ENCODE measurements at places on chromosomes 5 and 9.

- DNase-seq = no peak
Observed at GRCh38 chr9:100670719-100671118, 92.8 kb downstream of the CAVIN4 start.

DNA sequence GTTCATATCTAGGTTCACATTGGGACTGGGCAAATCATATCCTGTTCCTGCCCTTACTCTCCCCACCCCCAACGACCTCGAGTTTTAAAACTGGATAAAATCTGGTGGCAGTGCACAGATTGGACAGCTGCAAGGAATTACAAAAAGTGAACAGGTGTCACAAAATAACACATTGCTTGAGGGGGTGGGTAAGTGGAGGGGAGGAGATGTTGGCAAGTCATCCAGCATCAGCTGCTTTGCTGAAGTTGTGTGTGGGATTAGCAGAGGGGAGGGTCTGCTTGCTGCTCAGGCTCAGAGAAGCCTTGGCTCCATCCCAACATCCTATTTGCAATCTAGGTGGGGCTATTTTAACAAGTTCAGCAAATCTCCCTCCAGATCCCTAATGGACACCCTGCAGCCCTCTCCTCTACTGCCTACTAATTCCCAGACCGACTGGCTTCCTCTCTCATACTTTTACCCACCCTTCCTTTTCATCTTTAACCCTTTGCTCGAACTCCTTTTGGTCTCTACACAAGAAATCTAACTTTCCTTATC lies 39.8 kb upstream of the SLC24A2 start:
- DNase-seq = no peak

- DNase-seq = no peak
Observed at GRCh38 chr9:89747596-89747995, 142.8 kb downstream of the GADD45G start.

GRCh38 chr5:179820127-179820482 lies 600 bp upstream of the SQSTM1 start:
- no peak for DNase-seq

GRCh38 chr5:124355928-124356327 lies 390.5 kb downstream of the ZNF608 start:
- no peak for DNase-seq

GRCh38 chr9:20139763-20140290 lies 351.0 kb upstream of the SLC24A2 start:
- no peak for DNase-seq

DNA sequence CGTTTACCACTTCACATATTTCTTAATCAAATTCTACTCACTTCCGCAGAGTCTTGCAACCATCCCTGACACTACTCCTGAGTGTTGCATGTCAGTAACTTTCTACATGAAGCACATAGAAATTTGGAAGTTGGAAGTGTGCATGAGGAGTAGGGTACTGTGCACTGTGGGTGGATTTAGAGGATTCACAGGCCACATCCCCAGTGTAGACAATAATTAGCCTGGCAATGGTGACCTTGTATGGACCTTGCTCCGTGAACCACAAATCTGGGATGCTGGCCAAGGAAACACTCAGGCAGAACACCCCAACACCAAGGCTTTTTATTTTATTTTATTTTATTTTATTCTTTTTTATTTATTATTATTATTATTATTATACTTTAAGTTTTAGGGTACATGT lies 25.5 kb downstream of the CTSL start:
- DNase-seq = no peak

- no peak for DNase-seq
Observed at GRCh38 chr5:123264394-123264793, 158.8 kb downstream of the CEP120 start.

DNA sequence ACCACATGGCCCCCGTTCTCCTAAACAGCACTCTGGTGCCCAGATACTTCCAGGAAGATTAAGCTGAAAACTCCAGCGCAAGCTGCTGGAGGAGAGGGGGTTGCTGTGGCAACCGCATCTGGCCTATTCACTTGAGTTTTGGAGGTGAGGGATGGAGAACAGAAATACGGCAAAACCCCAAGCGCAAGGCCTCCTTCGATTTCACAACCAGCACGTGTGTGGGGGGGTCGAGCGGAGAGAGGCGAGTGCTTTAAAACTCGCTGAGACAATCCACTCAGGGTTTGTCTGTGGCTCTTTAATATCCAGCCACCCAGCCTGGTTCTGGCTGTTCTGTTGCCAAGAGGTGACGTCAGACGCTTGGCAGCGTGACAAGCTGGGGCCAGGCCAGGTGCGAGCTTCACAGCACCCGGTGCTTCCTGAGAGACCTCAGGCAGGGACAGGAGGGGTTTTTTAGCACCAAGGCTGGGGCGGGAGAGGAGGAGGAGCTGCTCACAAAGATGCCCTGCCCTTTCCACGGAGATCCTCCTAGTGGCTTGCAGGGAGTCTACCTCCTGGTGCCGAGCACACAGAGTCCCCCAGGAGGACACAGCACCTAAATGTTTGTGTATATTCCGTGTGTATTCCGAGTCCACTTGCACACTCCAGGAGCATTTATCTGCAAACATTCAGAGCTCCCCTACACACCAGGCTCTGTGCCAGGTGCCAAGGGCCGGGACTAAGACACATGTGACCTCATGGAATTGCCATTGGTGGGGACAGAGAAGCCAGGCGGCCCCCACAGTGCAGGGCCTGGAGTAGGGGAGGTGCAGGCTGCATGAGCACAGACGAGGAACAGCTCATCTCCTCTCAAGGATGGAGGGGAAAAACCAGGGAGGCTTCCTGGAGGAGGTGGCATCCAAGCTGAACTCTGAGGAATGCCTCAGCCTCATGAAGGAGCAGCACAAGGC lies 194.6 kb downstream of the OLFM1 start:
- DNase-seq = no peak

- DNase-seq = no peak
Observed at GRCh38 chr9:81626511-81626910, 62.8 kb downstream of the TLE1 start.

DNA sequence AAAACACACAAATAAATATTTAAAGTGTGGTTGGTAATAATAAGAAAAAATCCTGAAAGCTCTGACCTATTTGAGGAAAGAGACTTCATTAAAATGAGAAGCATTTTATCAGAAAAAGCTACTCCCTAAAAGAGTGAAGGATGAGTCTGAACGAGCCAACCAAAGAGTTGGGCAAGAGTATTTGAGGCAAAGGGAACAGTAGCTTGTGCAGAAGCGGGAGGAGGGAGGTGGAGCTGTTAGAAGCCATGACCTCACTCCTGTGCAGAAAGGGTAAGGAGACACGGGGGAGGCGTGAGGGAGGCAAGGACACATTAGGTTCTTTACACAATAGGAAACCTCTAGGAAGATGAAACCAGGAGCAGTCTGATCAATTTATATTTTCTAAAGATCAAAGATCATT lies 29.4 kb downstream of the SH3RF2 start:
- DNase-seq = no peak

- DNase-seq = no peak
Observed at GRCh38 chr9:127058011-127058644, 64.3 kb downstream of the ANGPTL2 start.

- DNase-seq = no peak
Observed at GRCh38 chr9:121204121-121204520, 2.5 kb upstream of the RAB14 start.

- no peak for DNase-seq
Observed at GRCh38 chr9:94869415-94869843, 142.9 kb downstream of the AOPEP start.

- no peak for DNase-seq
Observed at GRCh38 chr9:24900179-24900578, 354.5 kb upstream of the IZUMO3 start.

GRCh38 chr9:129400001-129400970 lies 220.6 kb downstream of the C9orf50 start:
- DNase-seq = no peak

- no peak for DNase-seq
Observed at GRCh38 chr9:121286973-121287741, 19.2 kb downstream of the GSN start.

GRCh38 chr9:98380065-98380681 lies 124.7 kb upstream of the TBC1D2 start:
- DNase-seq = no peak

DNA sequence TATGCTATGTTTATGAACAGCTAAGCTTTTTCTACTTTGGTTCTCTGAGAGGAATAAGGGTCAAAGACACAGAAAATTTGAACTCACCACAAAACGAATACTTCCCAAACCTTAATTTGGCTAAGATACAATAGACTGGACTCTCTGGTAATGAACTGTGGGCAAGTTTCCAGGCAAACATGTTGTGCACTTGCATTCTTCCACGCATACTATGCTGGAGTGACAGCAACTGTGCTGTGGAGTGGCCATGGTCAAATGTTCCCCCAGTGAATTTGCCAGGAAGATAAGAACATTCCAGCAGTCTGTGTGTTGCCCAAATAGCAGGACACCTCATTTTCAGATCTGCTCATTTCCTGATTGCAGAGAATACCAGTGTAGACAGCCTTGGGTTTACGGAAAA lies 275.3 kb upstream of the IL12B start:
- no peak for DNase-seq

DNA sequence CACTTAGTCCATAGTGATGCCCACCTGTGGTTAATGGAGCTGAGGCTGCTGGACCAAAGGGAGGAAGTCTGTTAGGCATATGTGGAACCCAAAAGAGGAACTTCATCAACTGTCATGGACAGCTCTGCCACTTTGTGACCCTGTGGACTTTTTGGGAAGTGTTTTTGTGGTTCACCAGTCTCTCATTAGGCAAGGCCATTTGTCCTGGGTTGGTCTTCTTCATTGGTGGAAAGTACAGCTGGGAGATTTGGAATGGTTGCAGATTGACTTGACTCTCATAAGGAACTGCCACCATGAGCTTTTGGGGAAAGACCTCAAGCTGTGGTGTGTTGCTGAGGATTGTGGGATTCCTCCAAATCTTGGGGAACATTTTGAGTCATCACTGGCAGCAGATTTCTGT lies 31.9 kb upstream of the IL12B start:
- no peak for DNase-seq

DNA sequence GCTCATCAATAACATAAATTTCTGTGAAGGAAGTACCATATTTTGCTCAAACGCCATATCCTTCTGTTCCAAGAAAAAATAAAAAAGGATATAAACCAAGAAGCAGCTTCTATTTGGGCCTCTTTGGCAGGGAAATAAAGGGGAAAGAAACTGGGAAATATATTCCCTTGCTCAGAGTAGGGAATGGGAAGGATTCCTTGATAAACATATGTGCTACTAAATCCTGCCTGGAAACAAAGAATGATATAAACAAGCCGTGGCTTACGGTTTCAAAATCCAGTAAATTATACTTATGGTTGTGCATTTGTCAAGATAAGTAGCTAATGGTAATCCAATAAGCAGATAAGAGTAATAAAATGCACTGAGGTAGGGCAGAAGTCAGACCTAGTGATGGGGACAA lies 481.6 kb downstream of the NTRK2 start:
- DNase-seq = no peak

- DNase-seq = no peak
Observed at GRCh38 chr9:21047281-21047691, 15.8 kb upstream of the HACD4 start.

DNA sequence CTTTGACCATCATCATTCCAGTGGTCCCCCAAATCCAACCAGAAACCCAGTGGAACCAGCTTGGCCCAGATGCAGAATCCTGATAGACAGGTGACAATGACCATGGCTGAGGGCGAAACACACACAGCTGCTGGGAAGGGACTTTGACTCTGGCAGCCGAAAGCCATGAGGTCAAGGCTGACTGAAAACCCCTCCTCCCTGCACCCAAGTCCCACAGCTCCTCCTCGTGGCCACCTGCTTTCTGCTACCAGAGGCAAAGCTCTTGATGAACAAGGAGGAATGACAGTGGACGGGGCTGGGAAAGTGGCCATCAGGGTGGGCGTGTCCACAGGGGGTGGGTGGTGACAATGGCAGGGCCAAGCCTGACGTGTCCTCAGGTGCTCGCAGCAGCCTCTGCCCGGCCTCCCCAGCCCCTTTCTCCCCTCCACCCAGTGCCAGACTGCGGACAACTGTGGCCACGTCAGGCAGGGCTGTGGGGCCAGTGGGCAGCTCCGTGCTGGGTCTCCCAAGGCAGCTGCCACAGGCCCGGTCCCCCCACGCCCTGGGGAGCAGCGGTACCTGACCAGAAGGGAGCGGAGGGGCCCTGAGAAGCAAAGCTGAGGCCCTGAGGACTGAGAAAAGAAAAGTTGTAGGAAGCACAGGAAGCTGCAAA lies 30.8 kb upstream of the SARDH start:
- no peak for DNase-seq

- no peak for DNase-seq
Observed at GRCh38 chr5:124659798-124660197, 86.6 kb downstream of the ZNF608 start.

DNA sequence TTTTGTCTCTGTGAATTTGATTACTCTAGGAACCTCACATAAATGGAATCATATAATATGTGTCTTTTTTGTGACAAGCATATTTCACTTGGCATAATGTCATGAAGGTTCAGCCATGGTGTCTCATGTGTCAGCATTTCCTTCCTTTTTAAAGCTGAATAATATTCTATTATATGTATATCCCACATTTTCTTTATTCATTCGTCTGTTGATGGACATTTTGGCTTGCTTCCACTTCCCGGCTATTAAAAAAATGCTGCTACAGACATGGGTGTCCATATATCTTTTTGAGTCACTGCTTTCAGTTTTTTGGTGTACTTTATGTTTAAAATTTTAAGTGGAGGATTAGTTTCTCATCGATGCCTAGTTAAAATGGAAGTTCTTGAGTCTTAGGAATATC lies 59.8 kb upstream of the C5orf63 start:
- no peak for DNase-seq

- DNase-seq = no peak
Observed at GRCh38 chr9:136846376-136847087, 2.7 kb upstream of the PHPT1 start.

- DNase-seq = no peak
Observed at GRCh38 chr9:107875571-107875980, 386.0 kb upstream of the KLF4 start.

GRCh38 chr9:27671636-27672035 lies 98.4 kb upstream of the C9orf72 start:
- DNase-seq = no peak

- no peak for DNase-seq
Observed at GRCh38 chr5:170632985-170633234, 129.1 kb downstream of the KCNIP1 start.

DNA sequence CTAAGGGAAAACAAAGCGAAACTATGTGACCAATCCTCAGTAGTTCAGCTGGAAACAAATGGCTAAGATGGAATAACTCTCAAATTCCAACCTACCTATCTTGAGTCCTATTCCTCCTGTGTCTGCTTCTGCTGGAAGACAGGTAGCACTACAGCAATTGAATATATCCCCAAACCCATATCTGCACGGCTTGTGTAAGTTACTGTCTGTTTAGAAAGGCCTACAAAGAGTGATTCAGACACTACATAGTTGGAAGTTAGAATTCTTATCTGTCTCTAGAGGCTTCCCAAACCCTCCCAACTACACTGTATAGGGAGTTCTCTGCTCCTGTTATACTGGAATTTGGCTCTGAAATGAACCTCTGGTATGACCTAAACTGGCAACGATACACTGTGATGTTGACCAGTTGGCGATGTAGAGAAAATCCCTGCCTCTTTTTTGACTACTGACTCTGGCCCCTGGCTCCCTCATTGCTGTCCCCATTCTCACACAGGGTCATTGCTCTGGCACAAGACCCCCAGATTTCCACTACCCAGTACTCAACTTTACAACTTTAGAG lies 22.6 kb upstream of the NADK2 start:
- no peak for DNase-seq

- DNase-seq = no peak
Observed at GRCh38 chr5:123449424-123449974, 26.3 kb upstream of the CEP120 start.
